ENCODE measurements at places on chromosomes 5 and 9. TPM values are rescaled to one million over a fixed set of nuclear protein-coding genes. Genes with fewer than 3 reads are reported as not detected.
A peak's percentile ranks its signal among the peaks of the same experiment; 100 is the strongest.

SLC22A4 gene
- not detected for total RNA-seq

FOXD4L5 gene
- total RNA-seq: 0.21 TPM

BARHL1 gene
- total RNA-seq: not detected

MED10 gene
- total RNA-seq: 53.9 TPM

BTNL9 gene
- not detected for total RNA-seq

DNA sequence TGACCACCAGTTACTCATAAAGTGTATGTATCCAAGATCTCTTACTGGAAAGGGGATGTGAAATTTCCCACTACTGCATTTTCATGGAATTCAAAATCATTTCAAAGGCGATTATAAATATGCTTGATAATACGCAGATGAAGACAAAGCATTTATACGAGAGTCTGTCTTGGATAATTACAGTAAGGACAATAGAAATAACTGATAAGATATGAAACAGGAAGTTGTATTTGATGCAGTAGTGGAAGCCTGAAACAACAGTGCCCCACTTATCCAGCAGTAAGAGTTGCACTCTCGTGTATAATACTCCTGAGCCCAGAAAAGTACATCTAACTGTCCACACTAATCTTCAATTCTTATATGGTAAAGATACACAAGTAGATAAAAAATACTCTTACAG lies 188.7 kb upstream of the POU5F2 start:
- no peaks in the 10 kb centered on the region for H3K27me3 ChIP-seq
- no peak for DNase-seq
- no peak overlapping the region for H3K27ac ChIP-seq

DNA sequence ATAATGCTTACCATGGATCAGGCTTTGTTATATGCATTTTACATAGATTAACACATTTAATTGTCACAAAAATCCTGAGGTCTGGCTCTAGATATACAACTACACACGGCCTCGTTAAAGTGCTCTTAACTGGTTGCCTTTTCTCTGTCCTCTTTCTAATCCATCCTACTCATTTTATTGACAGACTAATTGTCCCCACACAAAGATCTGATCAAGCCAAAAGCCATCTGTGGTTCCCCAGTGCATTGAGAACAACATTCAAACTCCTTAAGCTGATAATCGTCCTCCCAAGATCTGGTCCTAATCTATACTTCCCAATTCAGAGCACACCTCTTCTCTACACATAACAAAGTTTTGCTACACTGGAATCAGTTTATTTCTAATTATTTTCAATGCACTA lies 23.9 kb upstream of the PPP2R2B start:
- peaks cover 8% of the 10 kb centered on the region for H3K27me3 ChIP-seq
- H3K4me1 ChIP-seq: no peaks in the 10 kb centered on the region
- H3K4me3 ChIP-seq: no peak overlapping the region
- no peaks in the 10 kb centered on the region for H3K36me3 ChIP-seq
- no peak for DNase-seq
- no peak overlapping the region for H3K27ac ChIP-seq

DNA sequence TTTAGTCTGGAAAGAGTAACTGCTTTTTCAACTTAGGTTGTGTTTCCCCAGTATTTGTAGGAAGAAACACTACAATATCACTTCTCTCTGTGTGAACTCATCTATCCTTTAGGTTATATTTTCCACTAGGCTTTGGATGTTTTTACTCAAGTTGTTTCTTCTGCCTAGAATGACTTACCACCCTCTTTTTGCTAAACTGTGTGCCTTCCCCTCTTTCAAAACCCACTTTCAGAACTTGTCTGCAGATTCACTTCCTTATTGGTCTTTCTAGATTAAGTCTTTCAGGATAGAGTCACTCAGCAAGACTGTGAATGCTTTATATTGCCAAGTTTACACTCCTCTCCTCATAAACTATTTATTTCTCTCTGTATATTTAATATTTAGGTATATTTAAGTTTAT lies 14.2 kb upstream of the CAST start:
- DNase-seq: no peak
- peaks cover 2% of the 10 kb centered on the region for H3K4me1 ChIP-seq
- H3K27me3 ChIP-seq: peaks cover 38% of the 10 kb centered on the region
- no peak overlapping the region for H3K27ac ChIP-seq

- H3K4me3 ChIP-seq: no peak overlapping the region
- H3K27ac ChIP-seq: no peak overlapping the region
- no peak for DNase-seq
- peaks cover 15% of the 10 kb centered on the region for H3K4me1 ChIP-seq
Measured at GRCh38 chr5:67364381-67364970, 167.9 kb upstream of the CD180 start.

GRCh38 chr5:131396015-131396414 lies 132.2 kb downstream of the CDC42SE2 start:
- H3K27ac ChIP-seq: peak overlapping the region; percentile 87
- no peak for DNase-seq
- H3K27me3 ChIP-seq: no peaks in the 10 kb centered on the region
- H3K4me1 ChIP-seq: peaks cover 65% of the 10 kb centered on the region
- peak overlapping the region; percentile 19 for H3K4me3 ChIP-seq

DNA sequence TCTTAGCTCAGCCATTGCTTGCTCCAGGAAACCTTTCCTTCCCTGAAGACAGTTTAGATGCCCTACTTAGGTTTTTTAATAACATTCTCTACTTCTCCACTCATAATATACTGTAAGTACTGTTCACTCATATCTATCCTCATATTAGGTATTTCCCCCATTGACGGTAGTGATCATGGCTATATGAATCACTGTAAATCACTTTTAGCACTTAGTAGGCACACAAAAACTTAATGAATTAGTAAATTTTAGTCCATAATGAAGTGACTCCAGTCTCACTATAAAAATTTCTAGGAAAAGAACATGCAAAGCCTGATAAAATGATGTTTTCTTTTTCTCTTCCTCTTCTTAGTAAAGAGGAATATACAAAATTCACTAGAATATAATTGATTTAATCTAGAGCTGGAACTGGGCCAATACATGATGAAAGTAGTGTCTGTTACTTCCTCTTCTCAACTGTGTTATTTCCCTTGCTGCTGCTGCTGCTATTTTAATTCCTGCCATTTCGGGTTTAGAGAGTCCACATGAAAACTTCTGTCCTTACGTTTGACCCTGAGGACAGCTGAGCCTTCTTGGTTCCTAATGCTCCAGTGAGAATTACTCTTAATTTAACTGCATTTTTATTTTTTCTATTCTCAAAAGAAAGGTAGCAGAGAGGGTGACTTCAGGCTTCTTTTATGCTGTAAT lies 73.5 kb downstream of the LNPEP start:
- H3K27ac ChIP-seq: peak overlapping the region; percentile 27
- no peak for DNase-seq
- no peaks in the 10 kb centered on the region for H3K27me3 ChIP-seq
- H3K36me3 ChIP-seq: peaks cover 62% of the 10 kb centered on the region
- peaks cover 13% of the 10 kb centered on the region for H3K4me1 ChIP-seq

DNA sequence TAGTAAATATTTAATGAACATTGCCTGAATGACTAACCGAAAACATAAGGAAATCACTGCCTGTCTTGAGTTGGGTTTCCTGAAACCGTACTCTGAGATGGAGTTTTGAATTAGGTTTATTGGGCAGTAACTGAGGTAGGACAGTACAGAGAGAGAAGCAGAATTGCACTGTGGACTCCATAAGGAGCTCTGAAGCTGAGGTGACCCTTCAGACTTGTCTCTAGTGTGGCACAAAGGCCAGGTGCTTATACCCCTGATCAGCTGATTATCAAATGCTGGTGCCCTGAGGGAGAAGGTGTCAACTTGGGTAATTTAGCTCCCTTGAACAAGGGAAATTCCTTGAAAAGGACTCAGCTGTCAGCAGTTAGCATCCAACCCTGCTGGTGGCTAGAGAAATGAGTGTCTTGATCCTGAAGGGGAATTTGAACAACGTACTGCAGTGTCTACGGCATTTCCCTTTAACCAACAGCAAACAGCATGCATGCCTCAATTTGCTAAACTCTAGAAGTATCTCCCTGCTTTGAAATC lies 135.0 kb upstream of the SMARCA2 start:
- no peaks in the 10 kb centered on the region for H3K36me3 ChIP-seq
- peaks cover 13% of the 10 kb centered on the region for H3K4me1 ChIP-seq
- H3K27ac ChIP-seq: no peak overlapping the region
- no peak for DNase-seq

DNA sequence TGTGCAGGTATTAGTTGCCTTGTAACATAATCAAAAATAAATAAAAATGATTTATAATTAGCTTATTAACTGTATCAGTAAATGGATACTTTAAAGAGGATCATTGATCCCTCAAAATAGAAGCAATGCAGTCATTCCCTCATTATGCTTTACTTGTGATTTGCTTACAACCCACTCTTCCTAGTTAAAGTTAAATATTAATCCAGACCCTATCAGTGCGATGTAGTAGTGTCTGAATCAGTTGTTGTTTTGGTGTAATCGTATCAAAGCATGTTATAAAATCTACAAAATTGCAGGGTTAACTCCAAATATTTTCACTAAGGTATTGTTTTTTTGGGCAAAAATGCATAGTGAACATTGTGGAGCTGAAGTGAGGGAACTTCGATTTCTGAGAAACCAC lies 17.6 kb downstream of the TENT4A start:
- no peak overlapping the region for H3K4me3 ChIP-seq
- H3K36me3 ChIP-seq: peaks cover 21% of the 10 kb centered on the region
- peaks cover 82% of the 10 kb centered on the region for H3K4me1 ChIP-seq
- no peak overlapping the region for H3K27ac ChIP-seq
- no peak for DNase-seq
- no peaks in the 10 kb centered on the region for H3K27me3 ChIP-seq

DNA sequence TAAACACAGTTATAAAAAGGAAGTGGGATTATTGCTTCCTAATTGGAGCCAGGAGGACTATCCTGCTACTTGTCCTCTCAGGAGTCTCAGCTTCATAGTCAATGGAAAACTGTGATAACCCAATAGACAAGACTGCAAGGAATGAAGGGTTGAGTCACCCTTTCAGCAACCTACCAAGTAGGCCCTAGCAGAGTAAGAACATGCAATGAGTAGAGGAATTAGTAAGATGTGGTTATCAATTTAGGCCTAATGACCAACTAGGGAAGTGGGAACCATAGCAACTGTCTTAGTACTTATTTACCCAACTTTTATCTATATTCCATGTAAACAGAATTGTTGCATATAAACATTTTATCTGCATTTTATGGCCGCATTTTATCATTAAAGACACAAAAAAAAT lies 310.1 kb downstream of the RFX3 start:
- no peaks in the 10 kb centered on the region for H3K4me1 ChIP-seq
- DNase-seq: no peak
- H3K27me3 ChIP-seq: peaks cover 7% of the 10 kb centered on the region
- no peak overlapping the region for H3K4me3 ChIP-seq
